Effector memory CD4-positive, alpha-beta T cell (primary cell): ENCODE measurements at places on chromosomes 11 and 22.
A peak's percentile ranks its signal among the peaks of the same experiment; 100 is the strongest.

GRCh38 chr11:110850846-110851245, 138.6 kb upstream of the ARHGAP20 start:
- no peak overlapping the region for H3K4me3 ChIP-seq
- H3K27me3 ChIP-seq, result no peaks in the 10 kb centered on the region
- no peaks in the 10 kb centered on the region for H3K36me3 ChIP-seq
- no peak for DNase-seq

- H3K27ac ChIP-seq, result no peak overlapping the region
- H3K36me3 ChIP-seq, result no peaks in the 10 kb centered on the region
- H3K4me3 ChIP-seq, result no peak overlapping the region
- no peaks in the 10 kb centered on the region for H3K27me3 ChIP-seq
- no peak for DNase-seq
- no peaks in the 10 kb centered on the region for H3K4me1 ChIP-seq
Observed at GRCh38 chr11:45678976-45679375, 13.6 kb upstream of the CHST1 start.

- no peaks in the 10 kb centered on the region for H3K36me3 ChIP-seq
- no peaks in the 10 kb centered on the region for H3K27me3 ChIP-seq
- no peak for DNase-seq
- no peaks in the 10 kb centered on the region for H3K4me1 ChIP-seq
Observed at GRCh38 chr11:5507933-5508305, 1.8 kb downstream of the UBQLN3 start.

GRCh38 chr11:7490054-7490453, 4.7 kb downstream of the OLFML1 start:
- peaks cover 2% of the 10 kb centered on the region for H3K27me3 ChIP-seq
- no peak overlapping the region for H3K27ac ChIP-seq
- no peaks in the 10 kb centered on the region for H3K36me3 ChIP-seq

GRCh38 chr22:39900306-39901227, at the start of gene GRAP2:
GRAP2 (plus strand) TSS chr22:39901084; CDS start chr22:39947107, 46,023 bp downstream.
- peak within 1 kb of the TSS; percentile 65 for H3K4me3 ChIP-seq
- H3K4me1 ChIP-seq, result peaks cover 12% of the 10 kb centered on the region
- DNase-seq, result peak; percentile 67
- peak within 1 kb of the TSS; percentile 81 for H3K27ac ChIP-seq
- no peaks in the 10 kb centered on the region for H3K36me3 ChIP-seq
- no peaks in the 10 kb centered on the region for H3K27me3 ChIP-seq

- H3K36me3 ChIP-seq, result no peaks in the 10 kb centered on the region
- DNase-seq, result no peak
- no peaks in the 10 kb centered on the region for H3K4me1 ChIP-seq
- no peaks in the 10 kb centered on the region for H3K27me3 ChIP-seq
- no peak overlapping the region for H3K4me3 ChIP-seq
- no peak overlapping the region for H3K27ac ChIP-seq
Observed at GRCh38 chr22:31733580-31734079, 16.3 kb downstream of the PRR14L start.

DNA sequence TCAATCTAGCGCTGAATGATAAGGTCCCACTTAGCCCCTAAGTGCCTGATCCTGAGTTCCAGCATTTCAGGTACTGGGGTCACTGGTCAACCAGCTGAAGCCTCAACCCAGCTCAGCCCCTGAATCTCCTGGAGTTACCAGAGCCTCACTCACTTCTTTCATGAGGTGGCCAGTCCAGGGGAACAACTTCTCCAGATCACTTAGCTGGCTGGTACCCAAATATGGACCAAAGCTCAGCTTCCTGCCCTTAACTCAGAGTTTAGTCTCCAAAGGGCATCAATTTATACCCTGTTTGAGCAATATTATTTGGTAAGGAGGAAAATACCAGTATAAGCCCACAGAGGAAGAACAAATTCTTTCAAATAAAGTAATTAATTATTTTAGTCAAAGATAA, 105.6 kb downstream of the SLC1A2 start:
- no peak for DNase-seq
- H3K27ac ChIP-seq, result no peak overlapping the region
- H3K4me1 ChIP-seq, result no peaks in the 10 kb centered on the region
- H3K36me3 ChIP-seq, result no peaks in the 10 kb centered on the region
- no peaks in the 10 kb centered on the region for H3K27me3 ChIP-seq

- no peak overlapping the region for H3K4me3 ChIP-seq
- H3K27ac ChIP-seq, result no peak overlapping the region
- no peaks in the 10 kb centered on the region for H3K4me1 ChIP-seq
- H3K36me3 ChIP-seq, result no peaks in the 10 kb centered on the region
- no peak for DNase-seq
- H3K27me3 ChIP-seq, result no peaks in the 10 kb centered on the region
Observed at GRCh38 chr11:36237391-36237790, 51.8 kb downstream of the COMMD9 start.

- no peak overlapping the region for H3K4me3 ChIP-seq
- no peaks in the 10 kb centered on the region for H3K36me3 ChIP-seq
- DNase-seq, result no peak
- H3K27ac ChIP-seq, result no peak overlapping the region
Observed at GRCh38 chr11:111462329-111462728, 49.9 kb downstream of the BTG4 start.

- no peak overlapping the region for H3K27ac ChIP-seq
- H3K27me3 ChIP-seq, result no peaks in the 10 kb centered on the region
- no peak for DNase-seq
- H3K4me3 ChIP-seq, result no peak overlapping the region
- peaks cover 35% of the 10 kb centered on the region for H3K36me3 ChIP-seq
Observed at GRCh38 chr11:18312012-18312411, 9.9 kb downstream of the HPS5 start.

GRCh38 chr11:84720706-84721402, 906.3 kb downstream of the DLG2 start:
- H3K4me1 ChIP-seq, result no peaks in the 10 kb centered on the region
- no peaks in the 10 kb centered on the region for H3K36me3 ChIP-seq
- DNase-seq, result no peak
- H3K27me3 ChIP-seq, result no peaks in the 10 kb centered on the region
- H3K27ac ChIP-seq, result no peak overlapping the region
- H3K4me3 ChIP-seq, result no peak overlapping the region

DNA sequence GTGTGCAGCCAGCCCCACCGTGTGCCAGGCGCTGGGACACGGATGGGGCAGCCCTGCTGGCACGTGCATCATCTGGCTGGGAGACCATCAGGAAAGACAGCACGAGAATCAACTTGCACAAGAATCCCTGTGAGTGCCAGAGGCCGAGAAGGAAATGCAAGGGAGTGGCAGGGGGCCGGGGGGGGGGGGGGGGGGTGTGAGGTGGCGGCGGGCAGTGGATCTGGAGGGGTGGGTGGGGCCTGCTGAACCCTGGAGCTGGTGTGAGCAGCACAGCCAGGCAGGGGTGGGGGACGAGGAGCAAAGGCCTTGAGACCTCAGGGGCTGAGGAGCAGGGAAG, 14.0 kb upstream of the FLRT1 start:
- H3K27ac ChIP-seq, result no peak overlapping the region
- H3K27me3 ChIP-seq, result no peaks in the 10 kb centered on the region
- no peaks in the 10 kb centered on the region for H3K4me1 ChIP-seq
- H3K36me3 ChIP-seq, result no peaks in the 10 kb centered on the region
- no peak for DNase-seq

DNA sequence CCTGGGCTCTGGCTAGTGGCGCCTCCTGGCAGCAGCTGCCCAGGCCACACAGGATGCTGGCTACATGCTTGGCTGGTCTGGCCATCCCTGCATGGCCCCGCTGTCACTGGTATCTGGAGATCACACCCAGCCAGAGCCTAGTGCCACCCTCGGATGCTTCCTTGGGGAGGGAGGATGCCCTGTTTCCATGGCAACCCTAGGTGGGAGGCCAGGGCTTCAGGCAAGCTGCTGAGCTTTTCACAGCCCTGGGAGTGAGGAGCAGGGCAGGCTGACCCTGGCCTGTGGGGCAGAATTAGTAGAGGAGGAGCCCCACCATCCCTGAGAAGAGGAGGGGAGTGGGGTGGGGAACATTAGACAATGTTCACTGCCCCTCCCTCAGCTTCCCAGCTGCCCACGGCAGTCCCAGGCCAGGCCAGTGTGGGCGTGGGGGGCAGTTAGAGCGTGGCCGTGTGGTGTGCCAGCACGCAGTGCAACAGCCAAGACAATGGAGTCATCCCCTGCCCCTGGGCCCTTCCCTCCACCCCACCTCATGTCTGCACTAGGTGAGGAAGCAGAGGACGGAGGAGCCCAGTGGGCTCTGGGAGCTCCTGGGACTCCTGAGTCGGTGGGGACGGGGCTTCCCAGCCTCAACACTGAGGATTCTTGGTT, 50.4 kb downstream of the PARVB start:
- H3K27ac ChIP-seq, result no peak overlapping the region
- H3K4me1 ChIP-seq, result no peaks in the 10 kb centered on the region
- DNase-seq, result no peak
- no peak overlapping the region for H3K4me3 ChIP-seq

DNA sequence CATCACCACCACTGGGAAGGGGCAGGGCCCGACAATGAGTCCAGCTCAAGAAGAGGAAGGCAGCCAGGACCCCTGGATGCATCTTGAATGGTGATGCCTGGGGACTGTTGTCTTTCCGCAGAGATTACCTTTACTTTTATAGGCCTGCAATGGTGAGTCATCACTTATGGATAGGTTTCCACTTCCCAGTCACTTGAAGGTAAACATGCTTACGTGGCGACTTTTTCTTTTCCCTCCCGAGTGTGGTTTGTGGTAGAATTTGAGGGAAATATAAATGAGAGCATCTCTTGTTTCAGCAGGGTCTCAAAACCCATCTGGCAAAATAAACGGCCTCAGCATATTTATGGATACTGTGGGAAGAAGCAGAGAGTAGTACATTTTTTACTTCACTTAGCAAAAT, at the start of gene MMP13:
MMP13 (minus strand) TSS at position 109 of the 400 bp plus-strand sequence; CDS start at position 82, 27 bp downstream.
- no peaks in the 10 kb centered on the region for H3K4me1 ChIP-seq
- no peak within 1 kb of the TSS for H3K27ac ChIP-seq
- no peaks in the 10 kb centered on the region for H3K27me3 ChIP-seq
- no peaks in the 10 kb centered on the region for H3K36me3 ChIP-seq
- no peak for DNase-seq
- H3K4me3 ChIP-seq, result no peak within 1 kb of the TSS

DNA sequence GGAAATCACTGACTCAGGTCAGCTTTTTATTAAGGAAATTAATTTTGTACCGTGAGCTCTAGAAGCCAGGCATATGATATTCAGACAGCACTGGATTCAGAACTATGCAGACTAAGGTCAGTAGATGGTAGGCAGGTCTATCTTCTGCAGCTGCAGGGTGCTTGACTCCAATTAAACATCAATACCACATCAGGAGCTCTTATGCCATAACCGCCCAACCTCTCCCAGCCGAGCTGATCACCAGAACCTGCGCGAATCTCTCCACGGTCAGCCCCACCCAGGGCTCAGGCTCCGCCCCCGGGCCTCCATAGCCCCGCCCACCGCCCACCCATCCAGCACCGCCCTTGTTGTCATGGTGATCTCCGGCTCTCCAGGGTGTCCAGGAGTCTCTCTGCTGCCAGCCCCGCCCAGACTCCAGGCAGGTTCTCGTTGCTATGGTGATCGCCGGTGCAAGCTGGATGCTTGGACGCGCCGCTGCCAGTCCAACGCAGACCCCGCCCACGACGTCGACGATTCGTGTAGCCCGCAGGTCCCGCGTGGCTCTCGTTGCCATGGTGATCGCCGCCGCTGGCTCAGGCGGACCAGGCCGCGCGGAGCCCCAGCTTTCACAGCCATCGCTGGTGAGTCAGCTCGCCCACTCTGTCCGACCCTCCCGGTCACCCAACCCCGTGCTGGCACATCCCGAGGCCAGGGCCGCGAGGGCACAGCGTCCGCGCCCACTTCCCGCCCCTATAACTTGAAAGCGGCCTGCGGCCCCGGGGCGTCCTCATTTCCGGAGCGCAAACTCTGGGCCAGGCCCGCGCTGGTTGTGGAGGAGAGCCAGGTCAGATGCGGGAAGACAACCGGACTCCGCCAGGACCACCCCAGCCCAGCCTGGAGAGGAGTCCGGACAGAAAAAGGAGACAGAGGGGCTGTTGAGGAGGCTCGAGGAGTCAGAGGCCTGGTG, at the start of gene RAB36:
RAB36 (plus strand) TSS at position 546 of the 946 bp plus-strand sequence. CDS start 1,140 bp downstream, outside the sequence.
- no peaks in the 10 kb centered on the region for H3K27me3 ChIP-seq
- H3K27ac ChIP-seq, result peak within 1 kb of the TSS; percentile 79
- peaks cover 33% of the 10 kb centered on the region for H3K4me1 ChIP-seq
- H3K4me3 ChIP-seq, result peak within 1 kb of the TSS; percentile 37
- no peaks in the 10 kb centered on the region for H3K36me3 ChIP-seq
- DNase-seq, result peak; percentile 98

DNA sequence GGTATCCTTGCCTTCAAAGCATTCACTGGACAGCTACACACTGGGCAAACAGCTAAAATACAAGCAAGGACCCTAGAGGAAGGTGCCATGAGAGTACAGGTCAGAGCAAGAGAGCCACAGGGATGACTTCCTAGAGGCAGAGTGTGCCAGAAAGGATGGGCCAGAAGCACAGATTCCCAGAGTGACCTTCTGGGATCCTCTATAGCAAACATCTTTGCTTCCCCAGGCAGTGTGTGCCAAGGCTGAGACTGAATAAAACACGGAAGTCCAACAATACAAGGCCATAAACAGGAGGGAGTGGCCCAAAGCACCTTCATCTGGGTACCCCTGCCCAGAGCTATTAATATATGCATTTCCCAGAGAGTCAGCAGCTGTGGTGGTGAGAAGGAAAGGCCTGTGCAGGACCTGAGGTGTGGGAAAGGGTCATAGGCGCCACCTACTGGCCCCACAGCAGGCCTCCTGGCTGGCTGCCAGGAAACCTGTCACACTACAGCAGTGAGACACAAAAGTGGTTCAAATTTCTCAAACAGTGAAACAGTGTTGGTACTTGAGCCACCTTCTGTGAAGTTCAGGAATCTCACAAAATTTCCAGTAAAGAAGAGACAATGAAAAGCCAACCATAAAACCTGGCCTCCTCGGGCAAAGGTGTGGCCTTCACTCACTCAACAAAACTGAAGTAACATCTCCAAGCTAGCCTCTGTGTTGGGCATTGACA, 20.3 kb downstream of the CLPB start:
- DNase-seq, result peak; percentile 54
- no peaks in the 10 kb centered on the region for H3K27me3 ChIP-seq
- no peaks in the 10 kb centered on the region for H3K4me1 ChIP-seq
- peaks cover 2% of the 10 kb centered on the region for H3K36me3 ChIP-seq

- no peak overlapping the region for H3K27ac ChIP-seq
- no peak for DNase-seq
- no peak overlapping the region for H3K4me3 ChIP-seq
- no peaks in the 10 kb centered on the region for H3K27me3 ChIP-seq
- no peaks in the 10 kb centered on the region for H3K4me1 ChIP-seq
- H3K36me3 ChIP-seq, result no peaks in the 10 kb centered on the region
Observed at GRCh38 chr11:27112946-27113345, 72.3 kb downstream of the BBOX1 start.
